Ureter (tissue), 1 donor: ENCODE measurements at places on chromosomes 5 and 9. TPM values are rescaled to one million over a fixed set of nuclear protein-coding genes. Genes with fewer than 3 reads are reported as not detected.

Gene SHC3
- total RNA-seq: 4.7 TPM

Gene SPINK6
- not detected for total RNA-seq

GRCh38 chr9:133253268-133253667, 21.7 kb downstream of the ABO start:
- no peak for DNase-seq

DNA sequence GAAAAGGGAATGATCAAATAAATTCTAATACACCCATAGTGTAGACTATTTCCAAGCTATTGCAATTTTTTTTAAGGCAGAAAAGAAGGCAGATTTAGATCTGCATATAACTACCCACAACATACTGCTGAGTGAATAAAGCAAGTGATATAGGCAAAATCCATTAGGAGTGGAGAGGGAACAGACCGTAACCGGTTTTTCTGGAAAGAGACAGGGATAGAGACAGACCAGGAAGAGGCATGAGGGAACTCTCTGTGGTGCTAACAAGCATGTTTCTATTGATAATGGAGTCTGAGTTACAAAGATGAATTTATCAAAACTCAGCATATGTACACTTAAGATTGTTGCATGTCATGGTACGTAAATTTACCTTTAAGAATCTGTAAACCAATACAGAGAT, 14.5 kb downstream of the ZDHHC21 start:
- DNase-seq: no peak

Gene HNRNPH1
- 787 TPM for total RNA-seq

Gene CTSV
- not detected for total RNA-seq

- no peak for DNase-seq
These were observed 43.5 kb upstream of the RASGRF2 start for GRCh38 chr5:80916676-80917075.

DNA sequence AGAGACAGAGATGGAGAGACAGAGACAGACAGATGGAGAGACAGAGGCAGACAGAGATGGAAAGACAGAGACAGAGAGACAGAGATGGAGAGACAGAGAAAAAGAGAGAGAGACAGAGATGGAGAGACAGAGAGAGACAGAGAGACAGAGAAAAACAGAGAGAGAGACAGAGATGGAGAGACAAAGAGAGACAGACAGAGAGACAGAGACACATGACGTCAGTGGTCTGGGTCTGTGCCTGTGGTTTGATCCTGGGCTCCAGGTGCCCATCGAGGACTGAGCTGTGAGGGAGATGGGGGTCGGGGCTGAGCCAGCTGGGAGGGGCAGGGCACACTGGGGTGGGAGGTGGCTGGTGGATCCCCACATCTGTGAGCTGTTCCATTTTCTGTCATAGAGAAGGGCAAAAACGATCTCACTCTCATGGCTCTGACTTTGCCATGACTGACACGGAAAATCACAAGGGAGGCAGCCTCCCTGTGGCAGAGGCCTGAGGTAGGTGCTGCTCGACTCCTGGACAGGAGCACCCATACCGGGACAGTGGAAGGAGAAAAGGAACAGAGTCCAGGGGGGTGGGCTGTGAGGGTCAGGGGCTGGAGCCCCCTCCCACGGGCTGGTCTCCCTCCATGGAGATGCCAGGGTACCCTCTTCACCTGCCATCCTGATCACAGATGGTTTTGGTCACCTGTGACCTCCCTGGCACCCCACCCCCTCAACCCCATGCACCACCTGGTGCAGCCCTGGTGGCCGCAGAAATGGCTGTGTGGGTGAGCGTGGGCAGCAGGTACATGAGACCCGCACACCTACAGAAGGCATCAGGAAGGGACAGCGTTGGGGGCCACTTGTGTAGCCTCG, 28.8 kb downstream of the GLT6D1 start:
- DNase-seq: no peak

DNA sequence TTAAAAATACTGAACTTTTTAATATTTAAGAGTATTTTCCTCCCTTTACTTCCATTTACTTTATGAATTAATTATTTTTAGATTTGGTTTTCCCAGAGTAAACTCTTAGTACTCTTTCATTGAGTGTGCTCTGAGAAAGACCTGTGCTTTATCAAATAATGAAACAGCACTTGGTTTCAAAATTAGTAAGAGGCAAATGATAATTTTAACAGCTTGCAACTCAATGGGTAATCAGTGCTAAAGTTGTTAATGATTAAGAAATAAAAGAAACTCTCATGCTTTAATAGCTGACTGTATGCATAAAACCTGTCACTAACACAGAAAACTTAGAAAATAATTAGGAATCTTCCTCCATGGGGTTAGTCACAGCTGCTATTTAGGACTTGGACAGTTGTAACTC, 244.4 kb downstream of the RFX3 start:
- DNase-seq: no peak

GRCh38 chr9:91102269-91102668, 259.4 kb downstream of the AUH start:
- no peak for DNase-seq

DNA sequence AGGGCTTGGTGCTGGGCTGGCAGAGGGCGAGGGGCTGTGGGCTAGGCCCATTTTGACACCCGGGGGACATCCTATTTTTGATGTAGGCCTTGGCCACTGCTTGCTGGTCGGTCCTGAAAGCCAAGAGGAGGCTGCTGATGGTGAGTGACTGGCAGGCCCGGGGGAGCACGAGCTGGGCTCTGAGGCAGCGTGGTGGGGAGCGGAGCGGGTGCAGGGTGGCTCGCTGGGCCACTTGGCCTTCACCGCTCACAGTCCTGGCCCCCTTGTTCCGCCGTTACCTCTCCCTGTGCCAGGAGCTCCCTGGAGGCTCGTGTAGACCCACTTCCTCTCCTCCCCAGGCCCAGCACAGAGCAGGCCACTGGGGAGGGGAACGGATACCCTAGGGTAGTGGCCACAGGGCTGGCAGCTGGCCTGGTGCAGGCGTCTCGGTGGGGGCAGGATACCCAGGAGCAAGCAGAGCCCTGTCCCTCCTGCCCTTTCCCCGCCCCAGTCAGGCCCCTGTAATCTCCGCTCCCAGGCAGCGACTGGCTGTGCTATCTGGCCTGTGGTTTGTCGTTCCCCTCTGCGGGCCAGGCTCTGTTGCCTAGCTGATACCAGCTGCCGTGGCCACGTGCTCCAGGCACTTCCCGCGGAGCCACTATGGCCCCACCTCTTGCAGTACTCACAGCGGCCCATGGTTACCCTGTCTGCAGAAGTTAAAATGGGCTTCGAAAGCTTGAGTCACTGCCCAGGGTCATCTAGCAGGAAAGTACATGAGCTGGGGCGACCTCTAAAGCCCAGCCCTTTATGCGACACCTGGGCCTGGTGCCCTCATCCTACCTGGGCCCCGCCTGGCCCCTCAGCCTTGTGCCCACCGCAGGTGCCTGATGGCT, 11.7 kb upstream of the DOLPP1 start:
- DNase-seq: peak; percentile 57

Gene LIX1
- not detected for total RNA-seq

Gene GPSM1
- total RNA-seq: 16.6 TPM

- DNase-seq: no peak
These were observed 10.9 kb downstream of the FUBP3 start for GRCh38 chr9:130590305-130590704.

DNA sequence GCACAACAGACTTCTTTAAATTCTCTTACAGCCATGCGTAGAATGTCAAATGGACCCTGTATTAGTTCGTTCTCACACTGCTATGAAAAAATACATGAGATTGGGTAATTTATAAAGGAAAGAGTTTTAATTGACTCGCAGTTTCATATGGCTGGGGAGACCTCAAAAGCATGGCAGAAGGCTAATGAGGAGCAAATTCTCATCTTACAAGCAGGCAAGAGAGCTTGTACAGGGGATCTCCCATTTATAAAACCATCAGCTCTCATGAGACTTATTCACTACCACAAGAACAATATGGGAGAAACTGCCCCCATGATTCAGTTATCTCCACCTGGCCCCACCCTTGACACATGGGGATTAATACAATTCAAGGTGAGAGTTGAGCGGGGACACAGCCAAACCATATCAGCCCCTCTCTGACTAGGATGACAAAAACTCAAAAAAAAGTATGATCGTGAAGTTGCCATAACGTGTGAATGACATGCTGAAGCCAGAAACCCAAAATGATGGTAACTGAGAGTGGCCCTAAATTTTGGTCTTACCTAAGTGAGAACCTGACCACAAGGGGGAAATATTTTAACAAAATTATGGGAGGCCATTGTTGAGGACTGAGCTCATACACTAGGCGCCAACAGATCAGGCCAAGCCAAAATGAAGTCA, 17.5 kb upstream of the TEX10 start:
- DNase-seq: no peak

DNA sequence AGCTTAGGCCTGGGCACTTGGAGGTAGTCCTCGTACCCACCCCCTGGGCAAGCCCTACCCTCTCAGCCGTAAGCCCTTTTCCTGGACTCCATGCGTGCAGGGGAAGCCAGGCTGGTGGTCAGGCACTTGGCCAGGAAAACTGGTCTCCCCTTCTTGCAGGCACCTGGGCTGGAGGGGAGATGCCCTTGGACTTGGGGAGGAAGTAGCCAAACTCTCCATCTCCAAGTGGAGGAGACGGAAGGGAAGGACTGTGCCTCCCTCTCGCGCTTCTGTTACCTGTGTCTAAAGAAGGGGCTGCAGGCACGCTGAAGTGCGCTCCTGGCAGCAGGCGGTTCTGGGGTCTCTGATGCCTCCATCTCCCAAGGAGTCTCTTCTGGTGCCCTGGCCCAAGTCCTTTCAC, 283.9 kb downstream of the PBX3 start:
- no peak for DNase-seq

DNA sequence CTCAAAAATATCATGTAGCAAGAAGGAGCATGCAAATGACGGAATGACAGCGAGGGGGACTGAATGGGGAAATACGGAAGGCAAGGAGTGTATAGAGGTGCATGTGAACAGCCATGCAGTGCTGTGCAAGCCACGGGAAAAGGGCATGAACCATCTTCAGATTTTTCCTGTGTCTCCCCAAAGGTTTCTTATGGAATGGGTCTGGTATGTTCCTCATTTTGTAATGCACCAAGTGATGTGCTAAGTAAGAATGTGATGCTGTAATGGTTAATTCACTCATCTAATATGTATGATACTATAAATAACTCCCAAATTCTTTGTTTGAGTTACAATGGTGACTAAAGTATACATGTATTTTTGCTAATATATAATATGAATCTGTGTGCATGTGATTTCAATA, 99.0 kb upstream of the DAB2 start:
- no peak for DNase-seq

DNA sequence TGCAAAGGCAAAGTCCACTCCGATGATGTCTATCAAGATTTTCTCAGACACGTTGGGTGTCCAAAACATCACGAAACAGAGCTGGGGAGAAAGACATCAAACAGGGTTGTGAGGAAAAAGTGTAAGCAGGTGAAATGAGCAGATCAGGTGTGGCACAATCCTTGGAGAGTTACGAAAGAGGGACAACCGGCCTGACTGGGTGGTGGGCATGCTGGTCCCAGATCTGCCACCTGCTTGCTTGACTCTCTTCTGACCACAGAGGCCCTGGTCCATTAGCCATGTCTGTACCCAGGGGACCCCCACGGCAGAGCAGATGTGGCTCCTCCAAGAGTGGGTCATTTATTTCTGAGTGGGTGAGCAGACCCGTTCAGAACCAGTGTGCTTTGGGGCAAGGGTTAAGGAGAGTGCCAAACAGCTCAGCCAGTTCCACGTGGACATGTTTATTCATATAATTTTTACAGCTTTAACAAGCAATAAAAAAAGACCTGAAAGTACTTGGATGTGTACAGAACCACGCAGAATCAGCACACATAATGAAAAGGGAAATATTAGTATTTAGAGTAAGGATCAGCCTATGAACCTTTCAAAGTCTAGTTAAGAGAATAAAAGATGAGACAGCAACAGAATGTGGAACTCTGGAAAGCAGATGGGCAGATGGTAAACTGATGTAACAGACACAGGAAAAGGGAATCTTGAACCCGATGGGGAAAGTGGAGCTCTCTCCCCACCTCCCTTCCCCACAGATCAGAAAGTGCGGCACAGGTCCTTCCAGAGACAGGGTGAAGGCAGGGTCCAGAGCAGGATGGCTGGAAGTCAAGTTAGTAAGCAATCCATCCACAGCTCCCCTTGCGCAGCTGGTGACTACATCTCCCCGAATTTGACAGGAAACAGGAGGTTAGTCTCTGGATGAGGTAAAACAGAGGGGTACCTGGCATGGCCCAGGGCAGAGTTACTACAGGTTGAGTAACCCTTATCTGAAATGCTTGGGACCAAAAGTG, 52.5 kb downstream of the OTULIN start:
- DNase-seq: no peak

- DNase-seq: no peak
These were observed 125.4 kb downstream of the NFIB start for GRCh38 chr9:14188538-14188937.

DNA sequence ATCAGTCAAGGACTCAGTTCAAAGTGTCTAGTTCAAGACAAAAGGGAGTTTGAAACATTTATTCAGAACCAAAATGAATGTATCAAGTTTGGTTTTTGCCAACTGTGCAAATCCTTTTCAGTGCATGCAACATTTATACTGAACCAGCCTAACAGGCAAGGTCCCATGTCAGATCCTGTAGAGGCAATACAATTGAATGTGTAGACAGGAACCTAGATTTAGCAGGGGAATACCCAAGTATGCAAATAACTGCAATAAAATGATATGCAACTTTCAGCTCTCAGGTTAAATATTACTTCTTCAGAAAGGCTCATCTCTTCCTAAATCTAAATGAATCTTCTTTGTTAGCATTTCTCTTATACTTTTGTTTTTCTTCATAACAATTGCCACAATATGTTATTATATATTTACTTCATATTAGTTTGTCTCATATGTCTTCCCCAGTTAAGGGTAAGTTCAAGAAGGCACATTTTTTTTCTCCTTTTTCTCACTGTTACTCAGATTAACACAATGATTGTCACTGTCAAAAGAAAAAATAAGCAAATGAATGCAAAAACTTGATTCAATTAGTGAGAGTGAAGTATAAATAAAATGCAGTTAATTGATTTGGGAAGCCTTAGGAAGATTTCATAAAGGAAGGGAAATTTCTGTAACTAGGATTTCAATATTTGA, 163.9 kb upstream of the RASA1 start:
- DNase-seq: no peak

- DNase-seq: no peak
These were observed 132.1 kb upstream of the BRINP1 start for GRCh38 chr9:119501374-119501773.

DNA sequence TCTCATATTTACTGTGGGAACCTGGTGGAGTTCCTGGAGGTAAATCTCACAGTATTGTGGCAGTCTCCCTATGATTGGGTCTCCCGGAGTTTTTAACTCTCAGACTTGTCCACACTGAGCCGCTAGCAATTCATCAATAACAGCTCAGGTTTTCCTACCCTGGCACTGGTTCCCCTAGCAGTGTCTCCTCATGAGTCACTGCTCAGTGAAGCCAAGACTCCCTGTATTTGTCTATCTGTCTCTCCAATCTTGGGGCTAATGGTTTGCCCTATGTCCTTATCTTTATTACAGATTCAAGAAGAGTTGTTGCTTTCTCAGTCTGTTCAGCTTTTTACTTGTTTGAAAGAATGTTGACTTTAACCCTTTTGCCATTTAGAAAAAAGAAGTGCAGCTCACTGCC, 176.7 kb upstream of the FGF10 start:
- DNase-seq: no peak

Gene ZFP37
- 4.3 TPM for total RNA-seq

Gene SHB
- 33.0 TPM for total RNA-seq

Gene CRB2
- 0.05 TPM for total RNA-seq

Gene STKLD1
- 0.75 TPM for total RNA-seq

Gene CDKN2A
- 1.7 TPM for total RNA-seq
